ENCODE measurements at places on chromosomes 13 and 19.

DNA sequence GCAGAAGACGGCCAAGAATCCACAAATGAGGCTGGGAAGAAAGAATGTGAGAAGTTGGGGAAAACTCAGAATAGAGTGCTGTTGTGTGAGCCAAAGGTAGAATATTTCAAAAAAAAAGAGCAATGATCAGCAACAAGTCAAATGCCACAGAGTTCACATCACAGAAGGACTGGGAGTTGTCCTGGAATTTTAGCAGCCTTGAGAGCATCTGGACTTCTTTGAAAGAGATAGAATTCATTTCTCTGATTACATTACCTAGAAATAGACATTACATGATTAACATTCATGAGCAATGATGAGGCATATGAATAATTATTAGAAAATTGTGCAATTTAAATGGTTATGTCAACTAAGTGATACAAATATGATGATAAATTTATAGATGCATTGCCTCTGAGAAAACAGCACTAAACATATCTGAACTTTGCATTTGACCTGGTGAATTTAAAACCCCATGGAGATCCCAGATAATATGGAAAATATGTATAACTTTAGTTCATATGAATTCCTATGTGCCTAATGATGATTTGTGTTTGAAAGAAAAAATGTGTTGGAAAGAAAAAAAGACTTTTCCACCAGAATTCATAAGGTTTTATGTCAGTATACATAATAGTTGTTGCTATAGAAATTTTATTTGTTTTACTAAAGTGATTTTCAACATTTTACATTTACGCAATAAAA, 186.2 kb downstream of the POSTN start:
- peak; percentile 17 for DNase-seq

DNA sequence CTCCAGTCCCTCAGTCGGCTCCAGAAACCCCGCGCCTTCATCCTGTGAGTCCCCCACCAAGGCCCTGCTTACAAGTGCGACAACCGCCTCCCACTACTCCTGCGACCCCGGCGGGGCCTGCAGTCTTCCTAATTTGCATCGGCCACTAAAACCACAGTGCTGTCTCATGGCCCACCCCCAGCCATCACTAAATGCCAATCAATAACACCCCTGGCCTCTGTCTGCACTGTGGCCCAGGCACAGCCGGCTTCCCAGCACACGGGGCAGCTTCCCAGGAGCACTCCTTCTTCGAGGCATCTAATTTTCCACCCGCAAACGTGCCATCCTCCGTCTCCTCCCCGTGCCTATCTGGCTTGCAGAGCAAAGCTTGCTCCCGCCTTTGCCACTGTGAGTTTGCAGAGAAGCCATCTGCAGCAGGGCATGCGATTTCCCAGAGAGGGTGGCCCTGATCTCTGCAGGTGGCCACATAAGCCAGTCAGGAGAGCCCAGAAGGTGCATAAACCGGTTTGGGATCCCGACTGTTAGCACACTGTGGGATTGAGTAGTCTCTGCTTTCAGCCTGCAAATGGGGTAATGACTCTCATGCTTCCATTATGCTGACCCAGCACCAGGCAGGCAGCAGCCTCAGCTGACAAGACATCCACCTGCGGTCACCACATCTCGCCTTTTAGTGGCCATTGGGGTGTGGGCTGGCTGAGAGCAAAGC, 34.0 kb upstream of the USE1 start:
- DNase-seq: no peak

DNA sequence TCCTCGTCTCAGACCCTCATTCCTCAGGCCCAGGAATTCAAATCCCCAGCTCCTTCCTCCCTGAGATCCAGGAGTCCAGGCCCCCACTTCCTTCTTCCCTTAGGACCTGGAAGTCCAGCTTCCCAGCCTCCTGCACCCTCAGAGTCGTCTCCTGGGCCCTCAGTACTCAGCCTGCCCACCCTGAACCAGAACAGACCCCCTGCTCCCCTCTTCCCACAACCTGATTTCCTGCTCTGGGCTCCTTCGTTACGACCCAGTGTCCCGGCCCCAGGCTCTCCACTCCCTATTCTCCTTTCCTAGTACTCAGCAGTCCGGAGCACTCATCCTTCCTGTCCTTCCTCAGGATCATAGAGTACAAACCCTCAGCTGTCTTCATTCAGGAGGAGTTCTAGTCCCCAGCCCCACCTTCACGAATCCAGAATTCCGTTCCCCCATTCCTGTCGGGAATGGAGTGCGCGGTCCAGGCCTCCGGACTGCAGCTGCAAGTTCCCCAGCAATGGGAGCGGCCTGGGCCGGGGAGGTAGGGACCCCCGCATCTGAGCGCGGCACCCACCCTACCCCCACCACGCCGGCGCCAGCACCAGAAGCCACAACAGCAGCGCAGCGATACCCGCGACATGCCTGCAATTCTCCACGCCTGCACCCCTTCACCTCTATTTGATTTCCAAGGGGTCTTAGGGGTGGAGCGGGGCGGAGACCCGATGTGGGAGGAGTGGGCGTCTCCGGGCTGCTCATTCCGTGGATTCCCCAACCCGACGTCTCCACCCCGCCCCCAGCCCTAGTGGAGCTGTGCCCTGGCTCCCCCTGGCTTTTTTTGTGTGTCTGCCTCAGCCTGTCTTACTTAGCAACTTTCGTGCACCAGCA, 12.7 kb downstream of the EGLN2 start:
- DNase-seq: no peak

- no peak for DNase-seq
Measured at GRCh38 chr13:29845440-29846056, 4.9 kb downstream of the UBL3 start.

DNA sequence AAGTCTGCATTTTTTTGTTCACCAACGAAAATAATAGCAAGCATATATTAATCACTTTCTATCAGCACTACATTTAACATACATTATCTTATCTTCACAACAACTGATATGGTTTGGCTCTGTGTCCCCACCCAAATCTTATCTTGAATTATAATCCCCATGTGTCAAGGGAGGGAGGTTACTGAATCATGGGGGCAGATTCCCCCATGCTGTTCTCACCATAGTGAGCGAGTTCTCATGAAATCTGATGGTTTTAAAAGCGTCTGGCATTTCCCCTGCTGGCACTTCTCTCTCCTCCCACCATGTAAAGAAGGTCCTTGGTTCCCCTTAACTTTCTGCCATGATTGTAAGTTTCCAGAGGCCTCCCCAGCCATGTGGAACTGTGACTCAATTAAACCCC, 235.7 kb upstream of the RXFP2 start:
- no peak for DNase-seq

DNA sequence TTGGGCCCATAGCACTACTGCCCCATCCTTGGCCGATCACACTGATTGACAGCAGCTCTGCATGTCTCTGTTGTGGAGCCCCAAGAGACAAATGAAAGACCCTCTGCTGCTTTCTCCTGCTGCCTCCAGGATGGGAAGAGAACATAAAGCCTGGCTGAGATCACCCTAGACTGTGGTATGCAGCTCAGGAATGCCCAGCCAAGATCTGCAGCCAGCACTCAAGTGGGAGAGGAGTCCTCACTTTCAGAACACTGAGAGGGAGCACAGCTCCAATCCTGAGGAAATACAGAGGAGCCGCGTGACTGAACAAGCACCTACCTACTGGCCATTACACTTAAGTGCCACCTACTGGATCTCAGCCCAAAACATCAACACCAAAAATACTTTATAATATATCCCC, 203.0 kb downstream of the POSTN start:
- DNase-seq: no peak

DNA sequence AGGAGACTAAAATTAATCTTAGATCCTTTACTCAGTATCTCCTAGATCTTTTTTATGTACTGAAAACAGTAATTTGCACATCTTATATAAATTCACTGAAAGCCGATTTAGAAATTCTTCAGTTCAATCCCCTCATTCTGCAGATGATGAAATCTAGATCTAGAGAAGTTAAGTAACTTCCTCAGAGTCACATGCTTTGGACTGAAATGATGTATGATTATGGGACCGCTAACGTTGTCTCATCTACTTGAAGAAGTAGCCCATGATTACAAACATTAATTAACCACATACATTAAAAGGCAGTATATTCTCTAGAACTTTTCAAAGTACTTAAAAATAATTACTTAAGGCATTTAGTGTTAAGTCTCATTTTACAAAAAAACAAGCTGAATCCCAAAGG, 37.8 kb downstream of the ELF1 start:
- no peak for DNase-seq

- DNase-seq: peak; percentile 31
Measured at GRCh38 chr19:43425567-43426392, 11.1 kb downstream of the TEX101 start.

GRCh38 chr13:70884196-70884595, 775.9 kb upstream of the KLHL1 start:
- DNase-seq: no peak

GRCh38 chr13:100480676-100481075, 107.9 kb downstream of the GGACT start:
- DNase-seq: no peak

DNA sequence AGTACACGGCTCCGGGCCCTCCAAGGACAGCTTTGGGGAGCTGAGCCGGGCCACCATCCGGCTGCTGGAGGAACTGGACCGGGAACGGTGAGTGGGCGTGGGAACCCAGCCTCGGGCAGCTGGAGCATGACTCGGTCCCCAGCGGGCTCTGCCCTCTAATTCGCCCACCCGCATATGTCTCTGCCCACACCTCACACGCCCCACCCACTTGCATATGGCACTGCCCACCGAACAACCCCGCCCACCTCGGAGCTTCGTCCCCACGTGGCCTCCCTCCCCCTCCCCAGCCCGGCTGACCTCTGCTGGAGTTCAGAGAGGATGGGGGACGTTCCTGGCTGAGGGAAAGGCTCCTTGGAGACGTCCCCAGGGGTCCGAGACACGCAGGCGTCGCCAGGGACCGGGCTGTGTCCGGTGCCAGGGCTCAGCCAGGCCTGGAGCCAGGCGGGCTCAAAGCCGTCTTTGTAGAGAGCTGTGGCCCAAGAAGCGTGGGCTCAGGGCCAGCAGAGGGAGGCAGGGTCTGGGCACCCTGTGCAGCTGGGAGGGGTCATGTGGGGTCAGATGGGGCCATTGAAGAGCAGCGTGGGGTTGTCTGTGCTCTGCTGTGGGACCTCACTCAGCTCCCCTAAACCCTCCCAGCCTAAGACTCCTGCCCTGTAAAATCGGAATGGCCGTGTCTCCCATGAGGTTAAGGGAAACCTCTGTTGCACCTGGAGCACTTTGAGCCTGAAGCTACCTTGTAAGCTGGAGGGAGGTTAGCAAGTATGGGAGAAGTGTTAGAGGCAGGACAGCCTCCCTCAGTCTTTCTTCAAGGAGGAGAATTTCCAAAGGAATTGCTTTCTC, 3.8 kb downstream of the APC2 start:
- peak; percentile 54 for DNase-seq

- DNase-seq: no peak
Measured at GRCh38 chr19:29497241-29497640, 28.6 kb upstream of the VSTM2B start.

- DNase-seq: no peak
Measured at GRCh38 chr13:44471686-44472085, 98.1 kb downstream of the SERP2 start.

GRCh38 chr13:46541210-46541609, 11.8 kb upstream of the LRCH1 start:
- no peak for DNase-seq
